ENCODE measurements at places on chromosomes 2 and 18.

DNA sequence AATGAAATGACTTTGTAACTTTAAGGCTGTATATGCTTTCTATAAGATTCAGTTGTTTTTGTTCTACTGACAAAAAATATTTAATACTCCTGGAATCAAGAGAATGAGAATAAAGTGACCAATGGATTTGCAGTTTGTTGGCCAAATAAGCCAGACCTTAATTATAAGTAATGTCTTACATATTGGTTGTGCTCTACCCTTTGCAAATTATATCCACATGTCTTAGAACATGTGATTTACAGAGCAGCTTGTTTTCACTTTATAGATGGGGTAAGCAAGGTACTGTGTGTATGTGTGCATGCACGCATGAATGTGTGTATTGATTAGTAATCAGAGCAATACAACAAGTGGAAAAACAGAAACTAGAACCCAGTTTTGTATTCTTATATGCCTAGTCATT, 59.1 kb downstream of the RMDN2 start:
- DNase-seq: no peak

- no peak for DNase-seq
These were observed 257.7 kb downstream of the PRKCE start for GRCh38 chr2:45909171-45909565.

DNA sequence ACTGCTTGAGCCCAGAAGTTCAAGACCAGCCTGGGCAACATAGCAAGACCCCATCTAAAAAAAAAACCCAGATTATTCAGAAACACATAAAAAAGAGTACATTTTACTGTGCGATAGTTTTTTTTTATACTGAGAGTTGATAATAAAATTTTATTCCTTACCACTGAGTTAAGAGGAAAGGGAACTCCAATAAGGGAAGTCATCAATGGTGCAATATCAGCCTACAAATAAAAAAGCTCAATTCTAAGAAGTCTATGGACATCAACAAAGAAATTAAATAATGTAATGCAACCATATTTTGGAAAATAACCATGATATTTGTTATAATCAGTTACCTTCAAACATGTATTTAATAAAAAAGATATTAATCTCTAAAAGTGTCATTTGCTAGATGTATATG, 46.6 kb downstream of the PIGN start:
- DNase-seq: no peak

- no peak for DNase-seq
These were observed 259.3 kb downstream of the ZNF407 start for GRCh38 chr18:74856928-74857327.

DNA sequence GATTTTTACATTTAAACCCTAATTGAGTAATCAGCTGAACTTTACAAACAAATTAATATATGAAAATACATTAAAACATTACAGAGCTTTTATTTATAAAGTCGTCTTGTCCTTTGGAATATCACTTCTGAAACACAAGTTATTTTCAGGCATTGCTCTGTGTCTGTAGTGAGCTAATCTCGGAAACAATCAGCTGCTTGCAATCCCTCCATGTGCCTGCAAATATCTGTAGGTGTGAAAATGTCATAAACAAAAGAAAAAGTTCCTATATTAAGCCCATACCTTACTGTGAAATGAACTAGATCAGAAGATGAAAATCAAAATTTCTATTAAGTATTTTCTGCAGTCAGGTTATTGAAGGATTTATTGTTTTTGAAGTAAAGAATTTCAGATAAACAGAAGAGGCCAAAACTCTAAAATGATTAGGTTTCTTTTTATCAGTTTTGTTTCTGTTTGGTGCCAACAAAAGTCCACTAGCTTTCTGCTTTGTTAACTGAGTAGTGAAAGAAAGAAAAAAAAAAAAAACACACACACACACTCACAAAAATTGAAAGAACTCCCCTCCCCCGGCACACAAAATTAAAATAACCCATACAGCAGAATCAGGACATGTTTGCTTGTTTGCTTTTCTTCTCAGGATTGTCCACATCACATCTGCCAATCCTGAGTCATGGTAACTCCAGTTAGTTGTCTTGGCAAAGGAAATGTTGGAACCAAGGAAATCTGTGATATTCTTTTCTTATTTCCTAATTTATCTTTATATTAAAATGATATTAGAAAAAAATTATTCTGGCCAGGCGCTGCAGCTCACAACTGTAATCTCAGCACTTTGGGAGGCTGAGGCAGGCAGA, 627.0 kb upstream of the SLC39A10 start:
- no peak for DNase-seq

- DNase-seq: no peak
These were observed 111.3 kb downstream of the ESCO1 start for GRCh38 chr18:21489119-21489750.

DNA sequence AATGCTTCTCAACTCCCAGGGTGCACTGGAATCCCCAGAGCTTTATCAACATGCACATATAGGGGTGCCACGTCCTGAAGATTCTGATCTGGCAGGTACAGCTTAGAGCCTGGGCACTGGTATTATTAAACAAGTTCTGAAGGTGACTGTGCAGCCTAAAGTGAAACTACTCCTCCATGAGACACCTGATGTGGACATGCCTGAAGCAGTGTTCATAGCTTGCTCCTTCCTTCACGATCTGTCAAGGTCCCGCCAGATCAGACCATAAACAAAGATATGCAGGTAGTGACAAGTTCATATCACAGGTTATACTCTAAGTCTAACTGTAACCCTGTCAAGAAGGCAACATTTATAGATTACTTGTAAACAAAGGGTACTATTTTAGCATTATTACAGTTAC, 65.3 kb upstream of the DNER start:
- no peak for DNase-seq

DNA sequence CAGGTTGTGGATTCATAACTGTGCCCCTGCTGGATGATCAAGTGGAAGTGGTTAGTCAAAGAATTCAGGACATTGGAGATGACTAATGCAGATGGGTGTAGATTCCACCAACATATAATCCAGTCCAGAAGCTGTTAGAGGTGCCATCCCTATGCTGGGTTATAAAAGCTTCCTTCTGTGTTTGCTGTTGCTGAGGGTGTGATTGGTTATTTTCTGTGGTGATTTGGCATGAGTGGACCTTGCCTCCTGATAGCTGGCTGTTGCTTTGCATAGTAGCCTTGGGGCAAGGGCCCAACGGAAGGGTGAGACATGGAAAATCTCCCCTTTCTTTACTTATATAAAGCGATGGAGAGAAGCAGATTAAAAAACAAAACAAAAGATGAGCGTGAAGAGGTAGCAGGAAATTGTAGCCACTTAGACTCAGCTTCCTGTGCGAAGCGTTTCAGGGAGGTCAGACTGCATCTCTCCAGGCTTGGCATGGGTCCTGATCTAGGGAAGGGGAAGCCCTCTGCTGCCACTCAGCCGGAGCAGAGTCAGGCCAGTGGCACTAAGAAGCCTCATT, 190.4 kb downstream of the FMNL2 start:
- no peak for DNase-seq

DNA sequence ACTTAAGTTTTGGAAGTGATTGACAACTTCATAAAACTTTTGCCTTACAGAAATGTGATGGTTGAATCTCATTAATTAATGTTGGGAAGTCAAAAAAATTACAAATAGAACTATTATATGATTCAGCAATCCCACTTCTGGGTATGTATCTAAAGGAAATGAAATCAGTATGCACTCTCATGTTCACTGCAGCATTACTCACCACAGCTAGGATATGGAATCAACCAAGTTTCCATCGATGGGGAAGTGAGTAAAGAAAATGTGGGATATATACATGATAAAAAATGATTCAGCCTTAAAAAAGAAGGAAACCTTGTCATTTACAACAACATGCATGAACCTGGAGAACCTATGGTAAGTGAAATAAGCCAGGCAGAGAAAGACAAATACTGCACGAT, 112.4 kb upstream of the WDR75 start:
- no peak for DNase-seq

- no peak for DNase-seq
These were observed 294.7 kb upstream of the LRP1B start for GRCh38 chr2:142425551-142425950.

GRCh38 chr2:129458436-129458835, 521.0 kb upstream of the RAB6C start:
- no peak for DNase-seq

GRCh38 chr2:217014328-217015105, 154.7 kb upstream of the TNP1 start:
- no peak for DNase-seq

GRCh38 chr18:56142001-56142400, 496.4 kb downstream of the TXNL1 start:
- DNase-seq: no peak

- DNase-seq: no peak
These were observed 20.6 kb downstream of the IL1F10 start for GRCh38 chr2:113088213-113088992.

GRCh38 chr2:191790737-191791136, 56.2 kb downstream of the CAVIN2 start:
- DNase-seq: no peak

DNA sequence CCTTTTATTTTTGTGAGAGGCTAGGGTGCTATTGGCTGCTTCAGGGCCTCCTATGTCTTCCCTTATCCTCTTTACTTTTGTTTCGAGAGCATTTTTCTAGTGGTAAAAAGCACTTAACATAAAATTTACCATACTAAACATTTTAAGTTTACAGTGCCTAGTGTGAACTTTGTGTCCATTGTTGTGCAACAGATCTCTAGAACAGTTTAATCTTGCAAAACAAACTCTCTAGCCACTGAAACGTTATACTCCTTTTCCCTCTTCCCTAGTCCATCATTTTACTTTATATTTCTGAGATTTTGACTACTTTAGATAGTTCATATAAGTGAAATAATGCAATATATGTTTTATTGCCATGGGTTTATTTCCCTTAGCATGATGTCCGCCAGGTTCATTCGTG, 580.6 kb downstream of the THSD7B start:
- no peak for DNase-seq

- DNase-seq: no peak
These were observed 386.3 kb upstream of the CHAC2 start for GRCh38 chr2:53381271-53381670.

DNA sequence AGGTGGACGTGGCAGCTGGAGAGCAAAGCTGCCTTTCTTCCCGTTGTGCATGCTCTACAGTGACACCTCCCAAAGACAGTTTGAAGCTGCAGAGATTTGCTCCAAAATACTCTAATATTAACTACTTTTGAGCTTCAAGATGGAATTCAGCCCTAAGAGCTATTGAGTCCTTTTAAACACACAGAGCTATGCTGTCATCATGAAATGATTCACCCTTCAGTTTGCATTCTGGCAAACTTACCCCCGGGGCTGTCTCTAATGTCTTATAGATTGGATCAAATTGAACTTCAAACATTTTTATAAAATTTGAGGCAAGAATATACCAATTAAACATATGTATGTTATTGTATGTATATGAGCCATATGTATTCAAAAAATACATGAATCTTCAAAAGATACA, 110.7 kb upstream of the EFEMP1 start:
- no peak for DNase-seq

- DNase-seq: no peak
These were observed 5.3 kb downstream of the KLF11 start for GRCh38 chr2:10048501-10049171.

DNA sequence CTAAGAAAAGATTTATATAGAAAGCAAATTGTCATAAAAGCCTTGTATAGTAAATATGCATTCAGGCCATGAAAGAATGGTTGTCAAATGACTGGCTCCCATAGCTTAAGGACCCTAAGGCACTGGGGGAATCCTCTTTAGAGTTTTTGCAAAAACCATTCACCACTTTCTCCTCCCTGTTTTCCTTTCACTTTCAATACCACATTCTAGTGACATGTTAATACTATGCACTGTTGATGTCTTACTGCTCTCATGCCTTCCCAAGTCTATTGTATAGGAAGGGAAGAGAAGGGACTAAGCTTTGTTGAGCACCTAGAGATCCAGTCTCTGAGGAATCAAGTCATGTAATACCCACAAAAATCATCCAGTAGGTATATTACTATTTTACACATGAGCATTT, 383.0 kb upstream of the LRRTM1 start:
- DNase-seq: no peak

GRCh38 chr18:74533666-74534065, 634 bp upstream of the CNDP1 start:
- DNase-seq: no peak

GRCh38 chr2:239462191-239462515, 61.3 kb upstream of the HDAC4 start:
- DNase-seq: no peak

DNA sequence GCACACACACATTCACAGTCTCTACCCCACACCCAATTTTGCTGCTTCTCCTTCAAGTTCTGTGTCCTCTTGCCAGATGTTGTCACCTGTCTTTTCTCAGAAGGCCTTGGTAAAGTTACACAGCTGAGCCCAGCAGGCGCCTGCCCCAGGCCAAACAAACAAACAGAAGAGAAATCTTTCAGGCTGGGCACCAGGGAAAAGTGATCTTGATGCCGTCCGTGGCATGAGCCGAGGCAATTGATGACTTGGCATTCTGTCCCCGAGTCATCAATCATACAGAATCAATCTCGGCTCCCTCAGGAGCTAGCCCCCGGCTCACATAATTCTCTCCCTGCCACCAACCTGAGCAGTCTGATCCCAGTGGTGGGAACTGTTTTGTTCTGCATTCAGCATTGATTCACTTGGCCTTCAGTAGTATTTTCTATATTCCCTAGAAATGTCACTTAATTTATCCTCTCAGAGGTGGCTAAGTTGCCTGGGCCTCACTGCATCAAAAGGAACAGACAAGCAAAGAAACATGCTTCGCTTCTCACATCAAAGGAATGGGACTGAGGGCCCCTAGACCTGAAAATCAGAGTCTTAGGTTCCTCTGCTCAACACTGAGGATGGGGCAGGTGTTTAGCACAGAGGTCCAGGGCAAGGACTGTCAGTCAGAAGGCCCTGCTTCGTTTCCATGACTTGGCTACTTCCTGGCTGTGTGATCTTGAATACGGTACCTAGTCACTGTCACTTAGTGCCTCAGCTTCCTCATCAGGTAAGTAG, 278.8 kb upstream of the CELF4 start:
- DNase-seq: no peak

DNA sequence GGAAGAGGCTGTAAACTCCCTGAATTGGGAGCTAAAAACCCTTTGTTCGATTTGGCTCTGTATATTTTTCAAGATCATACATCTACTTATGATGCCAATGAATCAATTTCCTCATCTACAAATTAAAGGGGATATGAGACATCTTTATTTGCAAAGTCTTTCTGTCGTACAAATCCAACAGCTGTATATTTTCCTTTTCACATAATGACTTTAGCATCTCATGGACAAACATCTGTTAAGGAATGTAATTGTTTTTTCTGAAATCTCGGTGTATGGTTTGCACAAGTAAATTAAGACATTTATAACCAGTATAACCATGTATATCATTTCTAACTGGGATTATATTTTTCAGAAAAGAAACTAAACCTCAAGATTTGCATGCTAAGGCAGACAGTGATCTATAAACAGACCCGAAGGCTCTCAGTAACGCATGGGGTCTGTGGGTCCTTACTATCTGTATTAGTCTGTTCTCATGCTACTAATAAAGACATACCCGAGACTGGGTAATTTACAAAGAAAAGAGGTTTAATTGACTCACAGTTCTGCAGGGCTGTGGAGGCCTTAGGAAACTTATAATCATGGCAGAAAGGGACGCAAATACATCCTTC, 130.8 kb downstream of the SLC8A1 start:
- no peak for DNase-seq

Measured in CD4-positive, alpha-beta T cell treated with Interleukin-1 beta for 1 hour (primary cell).